ENCODE measurements at places on chromosomes 12 and 14. TPM values are rescaled to one million over a fixed set of nuclear protein-coding genes. Genes with fewer than 3 reads are reported as not detected.

GRCh38 chr14:80164991-80165721, 46.1 kb downstream of the DIO2 start:
- DNase-seq: no peak
- no peak overlapping the region for H3K27ac ChIP-seq
- H3K36me3 ChIP-seq: peaks cover 4% of the 10 kb centered on the region
- H3K4me1 ChIP-seq: no peaks in the 10 kb centered on the region

- H3K27me3 ChIP-seq: no peaks in the 10 kb centered on the region
- no peak overlapping the region for H3K4me3 ChIP-seq
- peaks cover 9% of the 10 kb centered on the region for H3K4me1 ChIP-seq
- no peak overlapping the region for H3K27ac ChIP-seq
- DNase-seq: no peak
These were observed 936 bp downstream of the TFCP2 start for GRCh38 chr12:51171884-51172514.

Gene TEAD4
- not detected for total RNA-seq

Gene IFI27
- total RNA-seq: not detected

Gene OR4M1
- not detected for total RNA-seq

Gene PMCH
- not detected for total RNA-seq

DNA sequence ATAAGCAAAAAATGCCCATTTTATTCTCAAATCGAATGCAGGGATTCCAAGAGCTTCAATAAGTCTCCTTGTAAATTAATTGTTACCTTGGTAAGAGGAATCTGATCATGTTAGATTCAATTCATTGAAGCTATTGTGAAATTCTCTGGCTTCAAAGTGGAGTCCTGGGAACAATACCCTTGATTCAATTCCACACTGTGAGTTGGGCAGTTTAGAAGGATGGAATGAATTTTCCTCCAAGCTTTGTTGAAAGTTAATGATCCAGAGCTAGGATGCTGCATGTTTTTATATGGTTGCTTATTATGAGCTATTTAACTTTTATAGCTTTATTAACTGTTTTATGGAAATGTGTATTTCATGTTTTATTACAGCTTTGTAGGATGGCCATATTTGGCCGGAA, 89.9 kb upstream of the IGF1 start:
- H3K4me1 ChIP-seq: no peaks in the 10 kb centered on the region
- no peak overlapping the region for H3K27ac ChIP-seq
- H3K36me3 ChIP-seq: no peaks in the 10 kb centered on the region
- H3K4me3 ChIP-seq: no peak overlapping the region

DNA sequence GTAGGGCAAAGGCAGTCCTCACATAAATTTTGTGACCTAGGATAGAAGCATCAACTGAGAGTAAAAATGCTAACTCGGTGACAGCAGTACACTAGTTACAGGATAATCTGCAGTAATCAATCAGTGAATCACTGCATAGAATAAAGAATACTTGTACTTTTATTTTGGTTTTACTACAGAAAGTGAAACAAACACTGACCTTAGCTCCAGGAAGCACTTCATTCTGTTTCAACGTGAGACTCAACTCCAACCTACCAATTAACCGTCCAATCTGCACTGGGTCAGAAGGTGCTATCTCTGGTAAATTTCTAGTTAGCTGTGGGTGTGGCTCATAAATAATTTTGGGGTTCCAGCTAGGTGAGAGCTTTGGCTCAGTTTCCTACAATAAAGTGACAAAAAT, 21.8 kb downstream of the ATG2B start:
- peaks cover 2% of the 10 kb centered on the region for H3K4me1 ChIP-seq
- H3K27me3 ChIP-seq: no peaks in the 10 kb centered on the region
- H3K27ac ChIP-seq: no peak overlapping the region
- DNase-seq: no peak

DNA sequence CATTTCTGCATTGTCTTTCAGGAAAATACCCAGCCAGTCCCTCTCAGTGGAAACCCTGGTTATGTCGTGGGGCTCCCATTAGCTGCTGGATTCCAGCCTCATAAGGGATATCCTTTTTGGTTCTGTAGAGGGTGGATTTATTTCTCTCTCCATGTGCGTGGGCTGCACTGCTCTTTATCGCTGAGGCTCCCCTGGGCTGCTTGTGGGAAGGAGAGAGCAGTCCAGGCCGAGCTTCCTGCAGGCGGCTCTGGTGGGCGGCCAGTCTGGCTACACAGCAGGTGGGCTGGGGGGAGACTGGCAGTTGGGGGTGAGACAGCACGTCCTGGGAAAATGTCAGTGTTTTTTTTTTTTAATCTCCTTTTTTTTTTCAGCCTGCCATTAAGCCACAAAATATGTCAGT, 27.6 kb downstream of the TCTN1 start:
- DNase-seq: no peak
- peaks cover 6% of the 10 kb centered on the region for H3K36me3 ChIP-seq
- H3K27ac ChIP-seq: no peak overlapping the region
- H3K27me3 ChIP-seq: no peaks in the 10 kb centered on the region

DNA sequence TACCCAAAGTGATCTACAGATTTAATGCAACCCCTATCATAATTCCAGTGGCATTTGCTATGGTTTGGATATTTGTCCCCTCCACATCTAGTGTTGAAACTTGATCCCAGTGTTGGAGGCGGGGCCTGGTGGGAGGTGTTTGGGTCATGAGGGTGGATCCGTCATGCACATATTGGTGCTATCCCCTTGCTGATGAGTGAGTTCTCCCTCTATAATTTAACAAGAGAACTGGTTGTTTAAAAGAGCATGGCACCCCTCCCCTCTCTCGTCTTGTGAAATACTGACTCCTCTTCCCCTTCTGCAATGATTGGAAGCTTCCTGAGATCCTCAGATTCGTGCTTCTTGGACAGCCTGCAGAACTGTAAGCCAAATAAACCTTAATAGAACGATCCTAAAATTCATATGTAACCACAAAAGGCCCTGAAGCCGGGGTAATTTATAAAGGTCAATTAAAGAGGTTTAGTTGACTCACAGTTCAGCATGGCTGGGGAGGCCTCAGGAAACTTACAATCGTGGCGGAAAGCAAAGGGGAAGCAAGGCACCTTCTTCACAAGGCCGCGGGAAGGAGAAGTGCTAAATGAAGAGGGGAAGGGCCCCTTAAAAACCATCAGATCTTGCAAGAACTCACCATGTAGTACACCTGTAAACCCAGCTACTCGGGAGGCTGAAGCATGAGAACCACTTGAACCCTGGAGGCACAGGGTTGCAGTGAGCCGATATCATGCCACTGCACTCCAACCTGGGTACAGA, 41.2 kb downstream of the SLC39A9 start:
- no peaks in the 10 kb centered on the region for H3K27me3 ChIP-seq
- no peak overlapping the region for H3K4me3 ChIP-seq
- peaks cover 17% of the 10 kb centered on the region for H3K4me1 ChIP-seq
- H3K27ac ChIP-seq: no peak overlapping the region

GRCh38 chr14:102939820-102940561, 17.5 kb downstream of the AMN start:
- H3K4me1 ChIP-seq: no peaks in the 10 kb centered on the region
- H3K36me3 ChIP-seq: no peaks in the 10 kb centered on the region
- DNase-seq: no peak
- H3K27ac ChIP-seq: no peak overlapping the region
- H3K4me3 ChIP-seq: no peak overlapping the region

GRCh38 chr12:54975875-54976274, 8.7 kb downstream of the TESPA1 start:
- DNase-seq: no peak
- H3K27ac ChIP-seq: peak overlapping the region; percentile 93
- H3K4me3 ChIP-seq: peak overlapping the region; percentile 77
- peaks cover 66% of the 10 kb centered on the region for H3K4me1 ChIP-seq

GRCh38 chr14:88550078-88550477, 4.7 kb downstream of the PTPN21 start:
- H3K4me1 ChIP-seq: peaks cover 4% of the 10 kb centered on the region
- no peak for DNase-seq
- H3K36me3 ChIP-seq: peaks cover 6% of the 10 kb centered on the region
- no peak overlapping the region for H3K27ac ChIP-seq
- no peak overlapping the region for H3K4me3 ChIP-seq

Gene LRCOL1
- not detected for total RNA-seq

DNA sequence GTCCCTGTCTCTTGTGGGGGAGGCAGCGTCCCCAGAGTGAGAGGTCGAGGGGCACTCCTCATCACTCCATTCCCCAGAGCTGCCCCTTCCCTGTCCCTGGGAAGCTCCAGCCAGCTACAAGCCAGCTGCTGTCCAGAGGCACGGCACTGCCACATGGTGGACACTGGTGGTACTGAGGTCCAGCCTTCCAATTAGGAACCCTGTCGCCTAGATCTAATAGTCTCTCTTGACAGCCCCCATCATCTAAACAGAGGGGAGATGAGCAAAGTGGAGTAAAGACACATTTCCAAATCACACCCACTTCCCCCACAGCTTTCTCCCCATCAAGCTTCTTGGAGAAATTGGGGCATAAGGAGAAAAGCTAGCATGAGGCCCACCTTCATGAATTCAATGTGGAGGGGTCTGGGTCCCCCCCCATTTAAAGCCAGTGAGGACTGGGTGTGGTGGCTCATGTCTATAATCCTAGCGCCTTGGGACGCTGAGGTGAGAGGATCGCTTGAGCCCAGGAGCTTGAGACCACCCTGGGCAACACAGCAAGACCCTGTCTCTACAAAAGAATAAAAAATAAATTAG, 2.1 kb upstream of the INHBE start:
- no peaks in the 10 kb centered on the region for H3K36me3 ChIP-seq
- H3K4me3 ChIP-seq: no peak overlapping the region
- H3K4me1 ChIP-seq: peaks cover 14% of the 10 kb centered on the region
- DNase-seq: no peak
- H3K27me3 ChIP-seq: no peaks in the 10 kb centered on the region
- no peak overlapping the region for H3K27ac ChIP-seq

GRCh38 chr14:85453401-85454225, 76.3 kb upstream of the FLRT2 start:
- no peaks in the 10 kb centered on the region for H3K27me3 ChIP-seq
- DNase-seq: no peak
- H3K36me3 ChIP-seq: no peaks in the 10 kb centered on the region
- H3K4me3 ChIP-seq: no peak overlapping the region
- H3K27ac ChIP-seq: no peak overlapping the region

All from naive thymus-derived CD8-positive, alpha-beta T cell (primary cell).